Stimulated activated CD4-positive, alpha-beta T cell treated with anti-CD3 and anti-CD28 coated beads, Interleukin-1b, Interleukin-23, amount 100 ng/mL, for 48 hours (primary cell): ENCODE measurements at places on chromosomes 13 and 19.

DNA sequence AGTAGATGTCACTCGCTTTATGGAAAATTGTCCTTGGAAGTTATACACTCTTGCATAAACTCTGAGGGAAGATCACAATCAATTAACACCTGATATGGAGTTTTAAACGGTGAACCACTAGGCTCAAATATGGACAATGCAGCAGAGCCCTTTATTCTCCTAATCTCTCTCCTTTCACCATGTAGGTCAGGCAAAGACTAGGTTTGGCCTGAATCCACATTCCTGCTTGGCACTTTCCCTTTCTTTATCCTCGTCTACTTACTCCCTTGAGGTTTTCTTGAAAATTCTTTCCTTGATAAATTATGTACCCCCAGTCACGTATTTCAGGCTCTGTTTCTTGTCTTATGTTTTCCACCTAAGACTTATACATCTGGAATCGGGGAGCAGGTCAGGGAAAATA lies 751.7 kb downstream of the DACH1 start:
- DNase-seq = no peak

GRCh38 chr19:42455621-42456081 lies 12.9 kb upstream of the CXCL17 start:
- no peak for DNase-seq

DNA sequence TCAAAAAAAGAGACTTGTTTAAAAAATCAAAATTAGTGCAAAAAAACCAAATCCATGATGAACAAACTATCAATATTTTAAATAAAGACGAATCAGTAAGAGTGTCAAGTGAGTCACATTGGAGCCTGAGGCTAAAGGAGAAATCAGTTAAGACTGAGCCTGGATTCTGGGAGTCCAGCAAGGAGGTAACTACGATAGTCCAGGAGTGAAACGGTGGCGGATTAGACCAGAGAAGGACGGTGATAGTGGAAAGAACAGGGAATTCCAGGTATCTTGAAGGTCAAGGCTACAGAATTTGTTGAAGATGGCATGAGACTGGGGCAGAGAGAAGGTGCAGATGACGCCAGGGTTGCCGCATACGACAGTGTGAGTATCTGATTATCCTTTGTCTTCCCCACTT lies 7.0 kb upstream of the NPAS1 start:
- no peak for DNase-seq

DNA sequence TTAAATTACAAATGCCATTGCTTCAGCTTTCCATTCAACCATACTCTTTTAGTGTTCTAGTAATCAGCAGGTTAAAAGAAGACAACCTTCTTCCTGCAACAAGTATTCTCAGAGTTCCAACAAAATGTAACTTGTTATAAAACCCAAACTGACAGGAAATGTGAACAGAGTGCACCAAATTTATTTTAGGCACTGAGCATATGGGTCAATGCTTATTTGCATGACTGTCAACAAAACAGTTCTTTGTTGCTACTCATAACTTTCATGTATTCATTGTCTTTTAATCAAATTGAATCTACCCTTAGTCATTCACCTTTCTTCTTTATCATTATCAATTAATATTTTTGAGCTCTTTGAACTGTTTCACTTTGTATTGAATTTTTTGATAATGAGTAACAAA lies 554.1 kb downstream of the DACH1 start:
- no peak for DNase-seq

DNA sequence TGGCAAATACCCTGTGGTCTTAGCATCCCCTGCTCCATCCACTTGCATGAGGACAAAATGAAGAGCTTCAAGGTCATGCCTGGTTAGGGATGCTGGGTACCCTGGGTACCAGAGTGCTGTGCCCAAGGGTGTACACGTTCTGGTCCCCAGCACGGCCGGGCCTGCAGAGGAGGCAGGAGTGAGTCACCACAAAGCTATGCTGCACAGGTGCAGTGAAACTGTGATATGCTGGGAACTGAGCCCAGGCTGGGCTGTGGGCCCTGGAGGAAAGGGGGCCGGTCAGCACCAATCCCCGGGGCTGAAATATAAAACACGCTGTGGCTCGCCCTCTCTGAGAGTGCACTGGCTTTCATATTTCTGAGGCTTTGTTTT lies 95.1 kb downstream of the TSHZ3 start:
- no peak for DNase-seq

GRCh38 chr13:91722267-91722884 lies 324.0 kb downstream of the GPC5 start:
- no peak for DNase-seq

- no peak for DNase-seq
Measured at GRCh38 chr19:7858109-7858770, 15.9 kb downstream of the PRR36 start.

- DNase-seq = no peak
Measured at GRCh38 chr13:112117258-112117954, 50.5 kb downstream of the SOX1 start.
